ENCODE measurements at places on chromosomes 7 and 10.

GRCh38 chr7:116717137-116717536 is 45.1 kb downstream of the MET start:
- DNase-seq = no peak

GRCh38 chr7:102875700-102876295 is 37.0 kb upstream of the LRRC17 start:
- no peak for DNase-seq

DNA sequence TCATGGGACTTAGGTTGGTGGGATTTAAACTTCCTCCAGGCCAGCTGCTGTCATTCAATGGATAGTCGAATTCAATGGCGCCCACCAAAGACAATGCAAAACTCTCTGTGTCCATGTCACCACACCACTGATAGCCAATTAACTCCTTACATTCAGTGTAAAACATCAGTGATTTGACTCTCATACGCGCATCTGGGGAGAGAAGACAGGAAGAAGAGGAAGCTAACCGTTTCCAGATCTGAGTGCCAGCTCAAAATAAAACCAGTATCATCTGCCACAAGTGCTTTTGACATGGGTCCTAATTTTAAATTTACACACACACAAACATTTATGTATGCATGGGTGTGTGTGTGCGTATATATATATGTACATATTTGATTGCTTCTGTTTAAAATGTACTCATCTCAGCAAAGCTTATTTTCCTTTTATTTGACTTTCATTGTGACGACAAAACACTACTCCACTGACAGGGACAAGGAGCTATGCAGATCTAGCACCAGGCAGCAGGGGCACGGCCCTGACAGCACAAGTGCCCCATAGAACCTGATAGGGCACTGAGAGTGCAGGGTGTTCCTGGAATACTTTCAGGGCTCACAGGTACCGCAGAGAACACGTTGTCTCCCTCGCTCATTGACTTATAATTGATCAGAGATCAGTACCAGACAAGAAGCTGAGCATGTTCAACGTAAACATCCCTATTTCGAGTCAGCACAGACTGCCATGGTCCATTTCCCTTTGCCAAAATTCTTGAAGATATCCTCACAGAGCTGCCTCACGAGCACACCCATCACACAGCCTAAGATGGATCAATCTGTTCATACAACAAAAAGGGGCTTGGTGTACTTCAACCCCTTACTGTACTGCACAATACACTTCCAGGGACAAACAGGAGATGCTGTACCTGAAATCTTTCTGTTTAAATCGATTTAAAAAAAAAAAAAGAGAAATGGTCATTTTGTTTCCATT is 176.1 kb downstream of the COBL start:
- no peak for DNase-seq

DNA sequence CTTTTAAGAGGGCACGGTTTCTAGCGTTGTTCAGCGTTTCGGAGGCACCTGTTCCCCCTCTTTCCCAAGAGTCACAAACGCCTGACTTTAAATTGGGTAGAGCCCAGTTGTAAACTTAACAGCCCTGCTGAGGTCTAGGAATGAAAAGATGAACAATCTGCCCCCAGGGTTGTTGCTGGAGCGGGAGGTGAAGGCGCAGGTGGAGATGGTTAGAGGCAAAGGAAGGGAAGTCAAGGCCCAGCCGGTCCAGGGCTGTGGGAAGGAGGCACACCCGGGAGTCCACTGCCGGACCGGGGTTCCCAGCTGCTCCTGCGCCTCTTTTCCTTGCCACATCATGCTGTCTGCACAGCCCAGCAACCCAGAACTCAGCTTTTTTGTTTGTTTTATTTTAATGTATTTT is 770 bp downstream of the PRXL2A start:
- DNase-seq = no peak

DNA sequence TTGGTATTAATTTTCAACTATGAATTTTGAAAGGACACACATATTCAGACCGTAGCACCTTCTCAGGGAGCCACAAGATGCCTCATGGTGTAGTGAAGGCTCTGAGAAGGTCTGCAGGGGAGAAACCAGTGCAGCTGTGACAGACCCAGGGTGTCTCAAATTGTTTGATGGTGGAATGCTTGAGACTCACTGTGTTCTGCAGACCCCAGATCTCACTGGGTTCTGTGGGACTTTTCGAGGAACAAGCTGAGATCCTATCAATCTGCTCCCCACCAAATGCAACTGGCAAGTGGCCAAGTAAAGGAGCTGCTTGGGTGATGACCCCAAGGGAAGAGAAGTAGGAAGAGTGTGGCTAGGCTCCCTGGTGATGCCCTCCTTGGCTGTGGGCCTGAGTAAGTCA is 130.5 kb upstream of the UNC5B start:
- no peak for DNase-seq

- DNase-seq = no peak
These were observed 11.0 kb downstream of the PHKG1 start for GRCh38 chr7:56081626-56082340.

GRCh38 chr10:110273474-110273873 is 31.2 kb downstream of the SMNDC1 start:
- no peak for DNase-seq

GRCh38 chr7:104431930-104432329 is 103.5 kb downstream of the LHFPL3 start:
- no peak for DNase-seq

- no peak for DNase-seq
These were observed 41.1 kb upstream of the CFAP46 start for GRCh38 chr10:132983252-132984007.

GRCh38 chr7:38574086-38574485 is 57.1 kb downstream of the AMPH start:
- DNase-seq = no peak

DNA sequence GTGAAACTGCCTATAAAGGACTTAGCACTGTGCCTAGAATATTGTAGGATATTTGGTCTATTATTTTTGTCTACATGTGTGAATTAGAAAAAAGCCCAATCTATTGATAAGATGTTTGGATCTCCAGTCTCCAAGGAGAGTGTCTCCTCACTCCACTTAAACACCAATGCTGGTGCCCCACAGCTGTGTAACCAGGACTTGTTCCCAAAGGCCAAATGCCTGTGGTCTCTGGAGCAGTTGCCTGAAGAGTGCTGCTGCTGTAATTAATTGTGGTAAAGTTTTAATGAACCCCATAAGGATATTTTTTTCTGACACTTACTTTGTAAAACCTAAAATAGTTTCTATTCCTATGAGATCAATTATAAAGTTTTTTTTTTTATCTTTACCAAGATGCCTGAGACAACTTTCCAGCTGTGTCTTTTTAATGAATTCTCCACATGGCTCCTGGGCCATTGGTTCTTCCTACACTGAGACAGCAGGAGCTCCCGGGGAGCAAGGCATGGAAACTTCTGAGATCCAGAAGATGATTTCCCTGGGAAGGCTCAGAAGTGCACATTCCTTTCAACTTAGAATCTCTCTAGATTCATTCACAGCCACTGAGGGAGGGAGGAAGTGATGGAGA is 11.2 kb upstream of the OR2A5 start:
- DNase-seq = no peak

DNA sequence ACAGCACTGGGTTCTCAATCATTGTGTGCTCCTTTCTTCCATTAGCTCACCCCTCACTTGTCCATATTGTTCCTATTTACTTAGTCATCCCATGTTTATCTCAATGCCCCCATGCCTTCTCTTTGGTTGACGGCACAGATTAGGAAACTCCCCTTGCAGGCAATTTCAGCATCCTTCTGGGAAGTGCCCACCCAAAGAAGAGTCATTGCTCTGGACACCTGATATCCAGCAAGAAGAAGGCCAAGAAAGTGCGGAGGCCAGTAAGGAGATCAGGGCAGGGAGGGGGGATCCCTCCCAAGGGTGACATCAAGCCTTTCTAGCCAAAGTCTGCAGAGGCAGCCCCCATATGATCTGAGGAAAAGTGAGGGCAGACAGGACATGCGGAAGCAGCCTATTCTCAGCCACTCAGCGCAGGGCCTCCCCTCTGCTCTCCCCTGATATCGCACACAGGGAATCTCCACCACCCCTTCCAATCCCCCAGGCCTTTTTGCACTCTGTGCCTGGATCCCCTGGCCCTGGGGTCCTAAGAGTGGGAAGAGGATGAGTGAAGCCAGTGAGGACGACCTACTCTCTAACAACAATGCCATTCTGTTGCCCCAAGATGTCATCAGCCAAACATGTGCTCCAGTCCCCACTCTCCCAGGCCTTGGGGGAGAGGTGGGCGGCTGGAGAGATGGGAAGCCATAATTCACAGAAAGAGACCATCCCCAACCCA is 1.8 kb downstream of the TRPV6 start:
- DNase-seq = no peak

DNA sequence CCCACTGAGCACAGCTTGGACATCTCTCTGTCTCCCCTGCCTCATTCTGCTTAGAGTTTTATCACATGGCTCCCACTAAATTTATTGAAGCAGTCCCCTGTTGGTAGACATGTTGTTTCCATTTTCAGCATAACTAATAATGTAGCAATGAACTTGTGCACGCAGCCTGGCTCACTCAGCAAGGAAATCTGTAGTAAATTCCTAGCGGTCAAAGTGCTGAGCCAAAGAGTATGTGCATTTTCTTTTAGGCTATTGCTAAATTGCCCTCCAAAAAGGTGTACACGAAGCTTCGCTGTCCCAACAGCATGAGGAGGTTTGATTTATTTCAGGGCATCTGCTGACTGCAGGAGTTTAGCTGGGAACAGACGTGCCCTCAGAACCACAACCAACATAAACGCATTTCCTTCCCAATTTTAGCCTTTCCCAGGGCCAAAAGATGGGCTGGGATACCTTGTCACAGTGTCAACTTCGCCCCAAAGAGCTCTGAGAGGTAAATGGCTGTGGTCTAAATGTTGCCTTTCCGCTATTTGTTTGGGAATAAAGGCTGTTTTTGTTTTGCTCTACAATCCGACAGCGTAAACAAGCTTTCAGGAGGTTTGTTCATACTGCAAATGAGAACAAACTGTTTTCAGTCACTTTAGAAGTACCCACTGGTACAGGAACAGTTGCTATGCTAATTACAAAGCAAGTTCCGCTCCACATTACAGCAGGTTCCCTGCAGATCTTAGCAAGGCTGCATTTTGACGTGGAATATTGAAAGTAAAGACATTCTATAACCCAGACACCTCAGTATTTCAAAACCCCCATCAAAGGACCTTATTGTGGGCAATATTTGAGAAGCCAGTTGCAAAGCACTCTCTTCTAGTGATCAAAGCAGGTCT is 16.8 kb downstream of the VSIR start:
- DNase-seq = no peak

GRCh38 chr10:69377933-69378332 is 38.8 kb downstream of the TACR2 start:
- no peak for DNase-seq

DNA sequence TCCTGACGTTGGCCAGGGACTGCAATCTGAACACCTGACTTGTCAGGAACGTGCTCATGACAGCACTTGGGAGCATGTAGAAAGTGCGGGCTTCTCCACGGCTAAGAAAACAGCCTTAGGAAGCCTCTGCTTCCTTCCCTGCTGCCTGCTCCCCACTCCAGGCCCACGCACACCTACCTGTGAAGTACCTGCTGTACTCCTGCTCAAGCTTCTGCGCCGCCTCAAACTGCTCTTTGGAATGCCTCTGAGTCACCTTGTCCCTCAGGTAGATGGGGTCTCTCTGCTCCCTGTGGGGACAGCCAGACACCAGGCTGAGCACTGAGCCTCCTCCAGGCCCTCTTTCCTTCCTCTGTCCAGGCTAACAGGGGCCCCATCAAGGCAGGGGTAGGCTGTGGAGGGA is 132.7 kb downstream of the DLG5 start:
- no peak for DNase-seq

DNA sequence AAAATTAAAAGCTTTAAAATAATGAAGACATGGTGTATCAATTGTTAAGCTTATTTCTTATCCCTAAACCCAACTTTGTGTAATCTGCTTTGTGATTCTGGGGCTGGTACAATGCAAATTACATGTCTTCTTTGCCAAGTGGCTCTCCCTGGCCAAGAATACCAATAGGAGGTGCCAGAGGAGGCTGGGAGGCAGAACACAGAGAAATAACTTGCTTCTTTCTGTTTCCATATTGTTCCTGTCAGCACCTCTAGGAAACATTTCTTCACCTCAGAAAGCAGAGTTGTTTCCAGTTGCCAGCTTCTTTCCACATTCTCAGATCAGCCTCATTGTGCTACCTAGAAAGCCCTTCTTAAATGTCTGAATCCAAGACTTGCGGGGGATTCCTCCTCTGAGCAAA is 174.4 kb downstream of the MDFIC start:
- no peak for DNase-seq
